OCI-LY7 (cell line): ENCODE measurements at places on chromosomes 7 and 10.
A peak's percentile ranks its signal among the peaks of the same experiment; 100 is the strongest.

DNA sequence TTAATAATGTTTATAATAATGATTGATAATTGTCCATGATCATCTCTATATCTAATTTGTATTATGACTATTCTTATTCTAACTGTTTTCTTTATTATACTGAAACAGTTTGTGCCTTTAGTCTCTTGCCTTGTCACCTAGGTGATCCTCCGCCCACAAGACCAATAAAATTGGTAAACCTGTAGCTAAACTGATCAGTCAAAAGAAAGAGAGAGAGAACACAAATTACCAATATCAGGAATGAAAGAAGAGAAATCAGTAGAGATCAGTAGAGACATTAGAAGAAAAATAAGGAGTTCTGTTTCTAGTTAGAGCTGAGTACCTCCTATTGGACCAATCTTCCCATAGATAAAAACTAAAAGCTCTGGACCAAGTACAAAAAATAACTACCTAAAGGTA, 6.1 kb upstream of the COA1 start:
- DNase-seq: no peak

DNA sequence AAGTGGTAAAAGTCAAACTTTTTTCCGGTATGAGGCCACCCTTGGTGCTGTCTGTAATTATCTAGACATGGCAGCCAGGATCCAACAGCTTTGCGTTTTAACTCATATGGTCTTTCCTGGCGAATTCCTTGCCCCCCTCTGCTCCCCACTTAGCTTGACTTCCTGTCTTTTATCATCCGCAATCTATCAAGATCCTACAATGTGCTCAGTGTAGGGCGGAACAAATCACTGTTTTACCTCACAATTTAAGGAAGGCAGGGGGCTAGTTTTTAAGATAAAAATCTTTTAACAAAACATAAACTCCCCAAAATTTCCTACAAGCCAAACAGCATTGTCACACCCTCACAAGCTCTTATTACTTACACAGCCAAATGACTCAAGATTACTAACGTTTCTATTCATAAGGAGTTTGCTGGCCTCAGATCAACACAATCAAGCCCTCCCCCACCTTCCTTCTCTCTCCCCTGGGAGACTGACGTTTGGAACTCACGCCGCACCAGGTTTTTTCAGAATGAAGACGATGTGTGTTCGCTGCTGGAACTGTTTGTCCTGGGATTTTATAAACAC, 1.3 kb upstream of the CDK14 start:
- no peak for DNase-seq

- DNase-seq: no peak
Measured at GRCh38 chr10:120483651-120484301, 26.7 kb downstream of the PLPP4 start.

DNA sequence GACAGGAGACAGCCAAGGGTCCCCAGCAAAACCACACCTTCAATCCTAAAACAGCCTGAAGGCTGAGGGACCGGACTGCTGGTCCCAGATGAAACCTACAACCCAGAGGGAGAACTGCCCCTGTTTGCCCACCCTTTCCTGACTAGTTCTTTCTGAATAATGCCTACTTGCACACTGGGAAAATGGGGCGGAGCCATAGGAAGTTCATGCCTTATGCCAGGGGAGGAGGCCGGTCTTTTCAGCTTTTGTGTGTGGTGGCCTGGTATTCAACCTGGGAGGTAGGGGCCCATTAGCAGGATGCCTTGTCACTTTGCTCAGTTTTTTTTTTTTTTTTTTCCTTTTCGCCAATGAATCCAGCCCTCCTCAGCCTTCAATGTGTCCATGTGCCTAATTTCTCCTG, 20.7 kb downstream of the TOMM7 start:
- DNase-seq: no peak

DNA sequence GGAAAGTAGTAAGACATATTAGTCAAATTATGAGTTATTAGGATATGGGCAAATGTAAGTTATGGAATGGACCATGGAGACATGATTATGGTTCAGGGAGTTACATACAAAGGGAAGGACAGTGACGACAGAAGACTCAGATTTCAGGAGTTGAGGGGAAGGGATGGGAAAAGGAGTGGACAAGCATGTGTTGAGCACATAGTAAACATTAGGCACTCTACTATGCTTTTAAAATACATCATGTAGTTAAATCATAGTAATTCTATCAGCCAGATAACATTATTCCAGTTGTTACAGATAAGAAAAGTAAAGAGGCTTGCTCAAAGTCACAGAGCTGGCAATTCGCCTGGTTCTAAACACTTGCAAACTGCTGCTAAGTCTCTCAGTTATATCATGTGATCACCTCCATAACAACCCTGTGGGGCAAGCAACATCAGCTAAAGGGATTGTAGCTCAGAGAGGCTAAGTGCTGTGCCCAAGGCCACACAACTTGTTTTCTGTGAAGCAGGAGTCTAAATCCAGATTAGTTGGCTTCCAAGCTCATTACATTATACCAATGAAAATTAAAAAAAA, 115.2 kb upstream of the MDFIC start:
- no peak for DNase-seq

DNA sequence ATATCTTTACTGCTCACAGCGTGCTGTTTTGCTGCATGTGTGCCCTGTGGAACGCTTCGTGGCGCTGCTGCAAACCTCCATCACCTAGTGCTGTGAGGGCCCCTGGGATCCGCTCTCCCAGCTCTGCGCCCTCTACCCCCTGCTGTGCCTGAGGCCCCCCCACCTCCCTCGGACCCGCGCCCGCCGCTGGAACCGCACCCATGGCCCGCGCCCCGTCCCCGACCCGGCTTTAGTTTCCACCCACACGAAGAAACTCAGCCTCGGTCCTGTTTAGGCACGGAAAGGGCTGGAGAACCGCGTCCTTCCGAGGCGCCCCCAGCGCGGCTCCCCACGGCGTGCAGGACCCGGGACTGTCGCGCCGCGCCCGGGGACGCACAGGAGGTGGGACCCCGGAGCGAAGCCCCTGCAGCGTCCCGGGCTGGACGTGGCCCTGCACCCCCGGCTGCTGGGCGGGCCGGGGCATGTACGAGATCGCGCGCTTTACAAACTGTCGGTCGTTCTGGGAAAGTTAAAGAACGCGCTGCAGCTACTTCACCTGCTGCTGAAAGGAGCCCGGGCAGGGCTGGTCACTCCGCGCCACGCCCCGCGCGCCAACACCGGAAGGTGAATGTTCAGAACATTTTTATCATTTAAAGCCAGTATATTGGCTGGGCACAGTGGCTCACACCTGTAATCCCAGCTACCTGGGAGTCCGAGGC, 54.3 kb downstream of the BMS1 start:
- DNase-seq: no peak

DNA sequence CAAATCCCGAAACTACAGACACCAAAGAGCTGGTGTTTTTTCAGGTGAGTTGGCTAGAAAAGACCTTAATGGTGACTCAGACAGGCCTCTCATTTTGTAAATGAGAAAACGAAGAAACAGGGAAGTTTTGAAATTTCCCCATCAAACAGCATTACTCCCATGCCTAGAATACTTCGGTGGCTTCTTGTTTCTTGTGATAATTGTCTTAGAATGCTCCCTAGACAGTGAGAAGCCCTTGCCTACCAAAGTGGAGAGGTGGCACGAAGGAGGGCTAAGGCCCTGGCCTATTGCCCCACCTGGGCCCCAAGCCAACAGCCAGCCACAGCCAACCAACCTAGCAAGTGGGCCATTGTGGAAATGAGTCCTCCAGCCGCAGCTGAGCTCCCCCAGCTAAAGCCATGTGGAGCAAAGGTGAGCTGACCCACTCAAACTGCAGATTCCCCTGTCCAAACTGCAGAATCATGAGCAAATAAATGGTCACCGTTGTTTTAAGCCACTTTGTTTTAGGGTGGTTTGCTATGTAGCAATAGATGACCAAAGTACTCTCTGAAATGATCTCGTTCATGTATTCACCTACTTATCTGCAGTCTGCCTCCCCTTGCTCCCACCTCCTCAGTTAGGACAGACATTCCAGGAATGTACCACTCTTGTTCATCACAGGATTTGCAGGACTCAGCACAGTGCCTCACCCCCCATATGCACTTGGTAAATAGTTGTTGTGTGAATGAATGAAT, 97.7 kb upstream of the FGFR2 start:
- DNase-seq: no peak

DNA sequence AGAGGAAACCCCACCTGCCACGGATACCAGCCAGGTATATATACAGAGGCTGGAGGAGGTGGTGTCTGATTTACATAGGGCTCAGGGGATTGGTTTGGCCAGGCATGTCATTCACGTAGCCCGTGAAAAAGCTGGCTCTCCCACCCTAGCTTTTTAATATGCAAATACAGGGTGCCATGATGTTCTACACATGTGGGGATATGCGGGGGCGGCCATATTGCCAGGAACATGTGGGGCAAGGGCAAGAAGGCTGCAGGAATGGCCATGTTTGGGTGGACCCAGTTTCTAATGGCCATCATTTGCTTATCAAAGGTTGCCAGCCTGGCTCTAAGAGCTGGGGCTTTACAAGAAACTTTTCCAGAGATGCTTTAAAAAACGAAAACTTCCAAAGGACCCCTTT, 131.5 kb upstream of the KIF5B start:
- DNase-seq: no peak

DNA sequence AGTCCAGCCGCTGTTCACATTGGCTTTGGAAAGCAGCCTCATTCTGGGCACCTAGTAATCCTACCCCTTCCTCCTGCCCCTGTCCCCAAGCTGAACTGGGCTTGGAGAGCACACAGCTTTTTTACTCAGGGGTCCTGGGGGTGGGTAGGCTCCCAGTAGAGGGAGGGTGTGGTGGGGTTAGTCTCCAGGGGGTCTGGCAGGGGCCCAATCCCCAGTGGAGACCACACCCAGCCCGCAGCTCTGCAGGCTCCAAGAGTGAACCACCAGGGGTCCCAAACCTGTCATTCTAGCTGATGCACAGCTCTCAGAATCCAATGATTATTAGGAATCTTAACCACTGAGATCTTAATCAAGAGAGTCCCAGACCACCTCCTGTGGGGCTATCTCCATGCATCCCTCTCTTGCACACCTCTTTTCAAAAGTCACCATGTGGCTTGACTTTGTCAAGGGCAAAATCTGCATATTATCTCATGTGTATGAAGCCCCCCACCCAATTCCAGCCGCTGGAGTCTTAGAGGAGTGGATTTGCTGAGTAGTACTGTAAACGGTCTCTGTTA, 2.7 kb downstream of the HOXA11 start:
- DNase-seq: no peak

GRCh38 chr10:62016623-62017490, 115.4 kb downstream of the ARID5B start:
- peak; percentile 36 for DNase-seq

DNA sequence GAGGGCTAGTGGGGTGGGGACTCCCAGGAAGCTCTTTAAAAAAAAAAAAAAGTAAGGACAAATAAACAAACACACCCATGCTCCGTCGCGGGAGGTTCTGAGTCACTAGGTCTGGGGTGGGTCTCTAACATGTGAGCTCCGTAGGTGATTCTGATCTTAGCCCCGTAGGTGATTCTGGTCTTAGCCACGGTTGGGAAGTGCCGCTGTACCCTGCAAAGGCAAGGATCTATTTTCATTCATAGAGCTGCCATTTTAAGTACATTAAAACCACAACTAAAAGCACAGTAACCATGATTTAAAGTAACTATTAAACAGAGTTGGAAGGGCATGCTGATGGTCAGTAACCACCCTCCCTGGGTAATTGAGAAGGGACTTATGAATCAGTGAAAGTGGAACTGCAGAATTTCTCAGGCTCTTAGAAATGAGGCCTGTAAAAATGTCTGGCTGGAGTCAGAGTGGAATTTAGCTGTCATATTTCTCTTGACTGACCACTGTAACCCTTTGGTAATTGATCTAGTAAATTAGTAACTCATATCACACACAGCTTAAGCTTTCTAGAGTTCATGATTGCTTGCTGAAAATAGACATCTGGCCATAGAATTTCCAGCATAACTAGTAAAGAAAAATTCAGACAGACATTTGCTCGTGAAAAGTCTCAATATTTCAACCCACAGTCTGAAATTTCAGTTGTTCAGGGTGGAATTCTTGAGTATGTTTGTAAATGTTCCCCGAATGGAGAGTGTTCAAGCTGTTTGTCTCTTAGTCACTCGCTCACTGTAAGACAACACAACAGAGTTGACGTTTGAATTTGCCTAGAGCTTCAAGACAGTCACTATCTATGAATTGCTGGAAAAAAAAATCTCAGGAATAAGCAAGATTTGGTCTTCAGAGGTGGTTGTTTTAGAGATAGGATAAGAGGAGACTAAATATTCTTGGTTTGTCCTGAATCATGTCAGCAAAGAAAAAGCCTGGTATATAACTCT, 34.2 kb upstream of the TCF7L2 start:
- no peak for DNase-seq

DNA sequence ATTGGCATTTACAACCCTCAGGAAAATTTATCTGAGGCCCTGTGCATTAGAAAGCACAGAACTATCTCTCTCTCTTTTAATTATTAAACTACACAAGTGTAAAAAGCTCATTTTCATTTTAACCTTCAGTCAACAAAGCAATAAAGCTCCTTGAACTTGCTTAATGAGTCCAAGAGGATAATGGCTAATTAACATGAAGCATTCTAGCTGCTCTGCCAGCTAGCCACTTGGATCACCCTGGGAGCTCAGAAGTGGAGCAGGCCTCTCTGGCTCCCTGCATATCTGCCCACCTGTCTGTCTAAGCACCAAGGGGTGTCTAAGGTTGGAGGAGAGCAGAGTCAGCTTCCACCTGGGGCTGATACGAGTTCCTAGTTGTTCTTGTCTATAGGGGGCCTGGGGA, 56.0 kb upstream of the SLC35G1 start:
- no peak for DNase-seq

- DNase-seq: peak; percentile 64
Measured at GRCh38 chr10:5442065-5442989, 30.0 kb downstream of the NET1 start.

- DNase-seq: no peak
Measured at GRCh38 chr10:125990974-125991373, 94.6 kb downstream of the FANK1 start.

GRCh38 chr10:70722820-70723424, 50.6 kb downstream of the ADAMTS14 start:
- DNase-seq: no peak

- DNase-seq: no peak
Measured at GRCh38 chr10:109618301-109618700, 305.0 kb downstream of the XPNPEP1 start.

- DNase-seq: no peak
Measured at GRCh38 chr10:10826125-10826524, 191.5 kb upstream of the CELF2 start.

DNA sequence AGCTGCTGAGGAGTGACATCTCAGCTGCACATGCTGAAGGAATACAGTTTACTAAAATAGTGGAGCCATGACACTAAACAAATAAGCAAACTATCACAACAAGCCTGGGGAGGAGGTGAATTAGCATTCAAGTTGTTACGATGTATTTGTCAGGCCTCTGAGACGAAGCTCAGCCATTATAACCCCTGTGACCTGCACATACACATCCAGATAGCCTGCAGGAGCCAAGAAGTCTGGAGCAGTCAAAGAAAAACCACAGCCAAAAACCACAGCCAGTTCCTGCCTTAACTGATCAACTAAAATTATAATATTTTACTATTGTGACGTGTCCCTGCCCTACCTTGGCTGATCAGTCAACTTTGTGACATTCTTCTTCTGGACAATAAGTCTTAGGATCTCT, 68.6 kb downstream of the NSUN6 start:
- no peak for DNase-seq

- DNase-seq: no peak
Measured at GRCh38 chr7:13259930-13260329, 572.5 kb downstream of the ARL4A start.
